ENCODE measurements at places on chromosomes 4 and X.

- no peak for ATAC-seq
These were observed 42.5 kb downstream of the TFDP3 start for GRCh38 chrX:133175605-133176004.

DNA sequence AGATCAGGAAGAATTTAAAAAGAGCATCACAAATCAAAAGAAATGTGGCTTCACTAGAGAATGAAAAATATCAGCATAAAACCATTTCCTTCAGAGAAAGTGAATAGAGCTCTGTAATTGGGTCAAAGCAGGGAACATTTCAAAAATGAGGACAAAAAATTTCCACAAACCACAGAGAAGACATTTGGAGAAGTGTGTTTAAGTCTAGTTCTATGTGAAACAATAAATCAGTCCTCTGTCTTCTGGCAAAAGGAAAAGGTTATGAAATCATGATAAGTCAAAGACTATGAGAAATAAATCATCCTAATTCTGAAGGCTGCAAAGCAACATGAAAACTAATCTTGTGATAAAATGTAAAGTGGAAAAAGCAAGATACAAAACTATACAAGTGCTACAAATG, 27.9 kb downstream of the SMPX start:
- ATAC-seq: no peak

DNA sequence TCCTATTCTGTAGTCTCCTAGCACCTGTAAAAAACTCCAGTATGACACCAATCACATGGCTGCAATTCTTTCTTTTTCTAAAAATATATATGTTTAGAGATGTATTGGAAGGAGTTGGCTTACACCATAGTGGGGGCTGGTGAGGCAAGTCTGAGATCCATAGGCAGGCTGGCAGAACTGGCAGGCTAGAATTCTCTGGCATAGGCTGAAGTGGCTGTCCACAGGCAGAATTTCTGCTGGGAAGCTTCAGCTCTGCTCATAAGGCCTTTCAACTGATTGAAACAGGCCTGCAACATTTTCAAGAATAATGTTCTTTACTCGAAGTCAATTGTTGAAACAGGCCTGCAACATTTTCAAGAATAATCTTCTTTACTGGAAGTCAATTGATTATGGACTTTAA, 37.0 kb downstream of the FGF2 start:
- peak; percentile 61 for ATAC-seq

DNA sequence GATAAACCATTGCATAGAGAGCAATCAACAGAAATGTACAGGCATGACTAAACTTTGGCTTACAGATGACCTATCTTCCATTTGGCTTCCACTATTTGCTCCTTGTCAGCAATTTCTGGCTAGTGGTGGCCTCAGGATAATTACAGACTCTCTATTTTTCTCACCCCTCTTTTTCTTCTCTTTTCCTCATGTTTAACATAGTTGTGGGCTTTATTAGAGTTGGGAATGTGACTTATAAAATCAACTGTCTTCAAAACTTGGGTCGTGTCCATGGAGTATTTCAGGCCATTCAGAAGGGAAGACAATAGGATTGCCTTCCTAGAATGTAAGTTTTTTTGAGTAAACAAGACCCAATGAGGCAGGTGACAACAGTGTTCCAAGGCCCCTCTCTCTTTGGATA, 236.2 kb downstream of the FRAS1 start:
- peak; percentile 22 for ATAC-seq

GRCh38 chrX:29478336-29479069, 736.9 kb upstream of the MAGEB2 start:
- ATAC-seq: peak; percentile 100

- peak; percentile 92 for ATAC-seq
These were observed 126.7 kb downstream of the FRYL start for GRCh38 chr4:48653217-48654014.

DNA sequence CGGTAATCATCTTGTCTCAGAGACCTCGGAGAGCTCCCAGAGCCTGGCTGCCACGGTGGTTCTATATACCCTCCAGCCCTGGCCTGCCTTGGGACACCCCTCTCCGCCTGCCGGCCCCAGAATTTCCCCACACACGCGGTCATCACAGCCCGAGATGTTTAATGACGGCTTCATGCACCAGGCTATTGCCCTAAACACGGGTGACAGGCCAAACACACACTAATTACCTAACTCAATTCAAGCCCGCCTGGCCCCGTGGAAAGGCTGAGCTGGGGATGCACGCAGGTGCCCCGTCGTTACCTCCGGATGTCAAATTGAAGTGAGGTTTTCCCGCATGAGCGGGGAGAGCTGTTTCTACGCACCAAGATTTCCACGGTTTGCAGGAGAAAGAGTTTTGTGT, 72.9 kb upstream of the PPP2R3B start:
- peak; percentile 23 for ATAC-seq

DNA sequence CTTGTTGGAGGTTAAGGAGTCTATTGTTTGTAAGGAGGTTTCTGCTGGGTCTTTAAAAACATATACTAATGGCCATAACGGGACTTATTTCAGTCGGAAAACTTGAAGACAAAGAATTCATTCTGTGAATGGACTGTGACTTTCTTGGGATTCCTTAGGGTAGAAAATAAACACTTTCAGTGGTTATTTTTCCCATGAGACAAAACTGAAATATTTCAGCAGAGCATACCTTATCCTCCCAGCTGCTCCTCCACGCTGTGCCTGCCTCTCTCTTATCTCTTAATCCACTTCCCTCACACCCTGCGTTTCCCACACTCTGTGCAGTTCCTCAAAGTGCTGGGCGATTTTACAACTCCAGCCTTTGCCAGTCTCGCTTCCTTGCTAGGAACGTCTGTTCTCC, 47.1 kb upstream of the SORBS2 start:
- no peak for ATAC-seq

DNA sequence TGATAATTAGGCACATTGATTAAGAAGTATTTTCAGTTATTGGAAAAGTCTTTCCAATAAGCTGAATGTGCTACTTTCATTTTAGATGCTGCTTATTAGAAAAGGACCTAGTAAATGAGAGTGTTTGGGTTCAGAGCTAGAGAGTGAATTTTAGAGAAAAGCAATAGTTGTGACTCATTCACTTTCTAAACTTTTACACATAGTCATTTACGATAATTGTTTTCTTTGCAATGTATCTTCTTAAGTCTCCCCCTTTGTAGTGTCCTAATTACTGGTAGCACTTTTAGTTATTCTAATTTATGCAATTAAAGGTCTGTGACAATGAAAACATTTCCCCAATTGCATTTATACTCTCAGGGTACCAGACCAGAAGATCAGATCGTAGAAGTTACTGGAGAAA, 1.3 kb downstream of the IL21 start:
- no peak for ATAC-seq

GRCh38 chr4:124028182-124028581, 631.6 kb downstream of the SPRY1 start:
- no peak for ATAC-seq

- ATAC-seq: no peak
These were observed 191.7 kb upstream of the EDNRA start for GRCh38 chr4:147289181-147289580.

DNA sequence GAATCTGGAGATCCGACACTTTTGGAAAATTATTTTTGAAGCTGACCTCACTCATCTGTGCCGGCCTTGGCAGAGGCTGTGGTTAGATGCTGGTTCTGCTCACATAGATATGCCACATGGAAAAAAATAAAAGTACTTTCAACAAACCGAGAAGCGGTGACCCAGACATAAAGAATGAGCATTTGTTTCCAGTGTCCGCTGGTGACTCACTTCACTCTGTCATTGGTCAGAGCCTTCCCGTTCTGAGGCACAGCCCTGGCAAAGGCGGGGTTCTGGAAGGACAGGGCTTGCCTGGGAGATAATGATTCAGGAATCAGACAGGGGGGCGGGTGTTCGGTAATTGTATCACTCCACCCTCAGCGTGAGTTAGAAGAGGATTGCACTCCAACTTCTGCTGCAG, 172.4 kb upstream of the MXRA5 start:
- peak; percentile 92 for ATAC-seq

DNA sequence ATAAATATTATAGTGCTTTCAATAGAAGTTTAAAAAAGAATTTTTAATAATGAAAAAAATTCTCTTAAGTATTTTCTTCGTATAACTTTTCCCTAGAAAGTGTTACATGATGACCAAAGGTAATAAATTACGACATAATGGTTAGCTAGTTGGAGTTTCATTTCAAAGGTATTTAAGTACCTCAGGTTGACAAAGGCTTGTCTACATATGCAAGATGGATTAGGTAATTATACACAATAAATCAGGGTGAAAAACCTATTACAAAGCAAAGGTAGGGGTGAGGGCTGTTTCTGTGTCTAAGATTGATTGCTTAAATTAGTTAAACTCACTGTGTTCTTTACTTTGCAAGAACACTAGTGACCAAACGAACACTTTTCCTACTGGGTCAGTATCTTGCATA, 508.5 kb upstream of the FAT1 start:
- ATAC-seq: no peak

DNA sequence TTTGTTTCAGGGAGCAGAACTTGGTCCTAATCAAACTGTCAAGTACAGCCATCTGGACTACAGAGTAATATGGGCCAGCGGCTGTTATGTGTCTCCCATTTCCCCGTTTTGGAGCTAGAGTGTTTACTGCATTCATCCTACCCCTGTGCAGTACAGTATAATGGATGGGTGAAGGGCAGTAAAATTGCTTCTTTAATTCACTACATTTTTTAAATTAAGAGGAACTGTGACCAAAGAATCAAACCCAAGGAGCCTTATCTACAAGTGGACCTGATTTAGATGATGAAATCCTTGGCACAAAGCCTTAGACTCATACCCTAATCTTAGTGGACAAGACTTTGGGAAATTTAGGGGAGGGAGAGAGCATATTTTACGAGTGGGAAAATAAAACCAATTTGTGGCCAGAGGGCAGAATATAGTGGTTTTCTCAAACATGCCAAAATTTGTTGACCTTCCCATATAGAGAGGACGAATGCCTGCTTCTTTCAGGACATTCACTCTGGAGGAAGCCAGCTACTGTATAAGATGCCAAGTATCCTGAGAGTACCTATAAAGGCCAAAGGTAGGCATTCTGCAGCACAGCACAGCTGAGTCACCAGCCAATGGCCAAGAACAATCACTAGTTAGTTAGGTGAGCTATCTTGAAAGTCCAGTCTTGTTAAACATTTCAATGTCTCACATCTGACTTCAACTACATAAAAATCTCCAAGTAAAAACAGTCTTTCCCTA, 253.8 kb upstream of the KCNIP4 start:
- no peak for ATAC-seq

DNA sequence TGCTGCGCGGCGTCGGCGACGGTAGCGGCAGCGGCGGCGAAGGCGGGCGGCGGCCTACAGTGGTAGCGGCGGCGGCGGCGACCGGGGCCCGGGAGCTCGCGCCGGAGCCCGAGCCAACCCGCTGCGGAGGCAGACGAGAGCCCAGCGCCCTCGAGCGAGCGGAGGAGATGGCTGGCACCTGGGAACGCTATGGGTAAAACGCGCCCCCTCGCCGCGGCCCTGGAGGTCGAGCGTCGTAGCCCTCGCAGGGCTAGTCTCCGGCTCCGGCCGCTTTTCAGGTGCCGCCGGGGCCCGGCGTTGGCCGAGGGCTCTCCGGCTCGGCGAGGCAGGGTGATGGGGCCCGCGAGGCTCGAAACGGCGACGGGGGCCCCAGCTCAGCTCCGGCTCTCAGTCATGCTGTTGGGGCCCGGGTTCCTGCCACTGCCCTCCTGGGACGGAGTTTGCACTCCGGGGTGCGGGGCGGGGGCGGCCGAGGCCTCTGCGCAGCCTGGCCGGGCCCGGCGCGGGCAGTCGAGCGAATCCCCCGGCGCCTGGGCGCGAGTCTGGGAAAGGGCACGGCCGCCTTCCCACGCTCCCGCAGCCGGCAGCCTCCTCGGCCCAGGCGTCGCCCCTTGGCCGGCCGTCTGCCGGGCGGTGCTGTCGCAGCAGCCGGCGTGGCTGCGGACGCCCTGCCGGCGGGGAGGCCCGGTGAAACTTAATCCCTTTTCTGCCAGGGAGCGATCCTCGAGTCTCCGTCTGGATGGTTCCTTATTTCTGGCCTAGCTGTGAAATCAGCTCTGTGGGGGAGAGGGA, 768 bp downstream of the MID2 start:
- ATAC-seq: peak; percentile 81

GRCh38 chrX:52271206-52271605, 86.5 kb downstream of the MAGED4 start:
- ATAC-seq: peak; percentile 75

Data from SK-N-SH treated with all-trans-retinoic acid at 6 μM for 48 hours (cell line).